NCI-H69 (cell line): ENCODE measurements at places on chromosomes 11 and 22.

- DNase-seq: peak; percentile 39
Measured at GRCh38 chr11:128448981-128449713, 138.2 kb downstream of the ETS1 start.

- peak; percentile 41 for DNase-seq
Measured at GRCh38 chr11:11528986-11529385, 92.8 kb downstream of the GALNT18 start.

DNA sequence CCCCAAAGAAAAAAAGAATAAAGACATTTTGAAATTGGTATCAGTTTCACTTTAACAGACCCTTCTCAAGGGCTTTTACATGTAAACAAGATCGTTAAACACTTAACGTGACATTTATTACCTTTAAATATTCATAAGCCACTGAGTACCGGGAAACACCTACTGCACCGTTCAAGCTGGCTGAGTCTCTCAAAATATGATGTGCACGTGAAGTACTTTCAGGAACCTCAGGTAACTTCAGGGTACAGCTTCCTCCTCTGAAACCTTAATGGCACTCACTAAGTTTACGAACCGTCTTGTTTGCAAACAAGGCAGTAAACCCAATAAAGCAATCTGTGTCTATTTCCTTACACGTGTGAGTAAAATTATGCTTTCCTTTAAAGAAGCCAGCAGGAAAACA is 105.5 kb upstream of the TENM4 start:
- no peak for DNase-seq

DNA sequence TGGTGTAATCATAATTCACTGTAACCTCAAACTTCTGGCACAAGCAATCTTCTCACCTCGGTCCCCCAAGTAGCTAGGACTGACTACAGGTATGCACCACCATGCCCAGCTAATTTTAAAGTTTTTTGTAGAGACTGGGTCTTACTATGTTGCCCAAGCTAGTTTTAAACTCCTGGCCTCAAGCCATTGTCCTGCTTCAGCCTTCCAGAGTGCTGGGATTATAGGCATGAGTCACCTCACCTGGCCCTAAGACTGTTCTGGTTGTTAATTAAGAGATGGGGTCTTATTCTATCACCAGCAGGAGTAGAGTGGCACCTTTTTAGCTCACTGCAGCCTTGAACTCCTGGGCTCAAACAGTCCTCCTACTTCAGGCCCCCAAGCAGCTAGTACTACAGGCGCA is 52.0 kb upstream of the DEPDC7 start:
- no peak for DNase-seq

GRCh38 chr11:122879785-122880184 is 2.8 kb upstream of the JHY start:
- peak; percentile 74 for DNase-seq

DNA sequence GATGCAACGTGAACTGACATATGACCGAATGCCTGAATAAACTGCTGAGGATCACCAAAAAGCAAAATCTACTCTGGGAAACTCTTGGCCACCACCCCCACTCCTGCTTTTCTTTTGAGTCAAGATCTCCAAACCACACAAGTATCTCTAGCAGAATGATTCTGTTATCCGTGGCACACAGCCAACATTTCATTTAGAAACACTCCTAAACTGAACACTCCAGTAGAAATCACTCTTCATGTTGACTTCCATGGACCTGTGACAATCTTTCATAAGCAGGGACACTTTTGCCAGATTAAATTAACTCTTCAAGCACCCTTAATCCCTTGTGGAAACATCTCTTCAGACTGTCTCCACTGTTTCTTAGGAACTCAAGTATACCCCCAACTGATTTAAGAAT is 44.4 kb downstream of the VSIG10L2 start:
- peak; percentile 9 for DNase-seq

DNA sequence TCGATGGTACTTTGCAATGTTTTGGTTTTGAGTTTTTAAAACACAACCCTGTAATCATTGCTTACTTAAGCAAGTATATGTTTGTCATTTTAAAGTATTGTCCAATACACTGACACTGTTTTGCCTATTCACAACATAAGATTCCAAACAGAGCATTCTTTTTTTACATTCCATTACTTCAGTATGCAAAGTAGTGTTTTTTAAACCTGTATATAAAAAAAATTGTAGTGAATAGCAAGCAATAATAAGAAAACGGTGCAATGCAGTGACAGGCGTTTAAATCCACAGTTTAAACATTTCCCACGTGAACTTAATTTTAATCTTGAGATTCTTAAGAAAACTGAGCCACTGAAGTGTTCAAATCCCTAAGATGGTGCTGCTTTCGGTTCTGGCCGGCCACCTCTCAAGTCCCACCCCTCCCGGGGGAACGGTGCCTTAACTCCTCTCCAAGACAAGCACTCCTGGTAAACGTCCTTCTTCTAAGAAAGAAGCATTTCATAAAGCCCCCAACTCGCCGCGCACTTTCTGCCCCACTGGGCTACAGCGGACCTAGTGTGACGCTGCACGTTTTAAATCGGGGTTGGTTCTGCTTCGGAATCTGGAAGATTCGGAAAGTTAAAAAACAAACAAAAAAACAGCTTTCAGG is 2.9 kb downstream of the PGR start:
- no peak for DNase-seq

- DNase-seq: no peak
Measured at GRCh38 chr11:2522631-2523255, 77.9 kb downstream of the KCNQ1 start.

DNA sequence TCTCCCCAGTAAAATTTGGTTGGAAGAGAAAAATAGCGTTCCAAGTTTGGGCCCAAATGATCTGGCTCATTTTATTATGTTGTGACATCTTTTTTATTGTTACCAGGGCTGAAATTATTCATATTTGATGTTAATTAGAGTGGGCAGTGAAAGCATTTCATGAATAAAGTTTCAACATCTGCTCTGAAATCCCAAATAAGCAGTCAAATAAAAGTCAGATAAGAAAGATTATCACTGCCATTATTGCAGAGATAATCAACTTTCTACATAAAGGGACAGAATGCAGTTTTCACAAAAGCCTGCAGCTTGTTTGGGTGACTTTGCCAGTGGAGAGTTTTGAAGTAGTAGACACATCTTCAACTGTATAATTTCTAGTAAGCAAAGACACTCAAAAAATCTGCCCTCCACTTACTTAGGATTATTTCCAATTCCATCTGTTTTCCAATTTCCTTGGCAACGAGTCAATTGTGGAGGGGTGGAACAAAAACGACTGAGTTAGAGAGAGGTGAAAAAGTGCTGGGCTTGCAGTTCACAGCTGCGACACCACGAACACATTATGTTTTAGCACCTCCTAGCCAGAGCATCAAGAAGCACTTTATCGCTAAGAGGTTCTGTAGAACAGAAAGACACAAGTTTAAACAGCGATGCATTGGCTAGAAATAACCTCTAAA is 9.0 kb downstream of the TECTA start:
- DNase-seq: no peak

- DNase-seq: peak; percentile 76
Measured at GRCh38 chr11:31045335-31045734, 324.2 kb downstream of the DCDC1 start.

DNA sequence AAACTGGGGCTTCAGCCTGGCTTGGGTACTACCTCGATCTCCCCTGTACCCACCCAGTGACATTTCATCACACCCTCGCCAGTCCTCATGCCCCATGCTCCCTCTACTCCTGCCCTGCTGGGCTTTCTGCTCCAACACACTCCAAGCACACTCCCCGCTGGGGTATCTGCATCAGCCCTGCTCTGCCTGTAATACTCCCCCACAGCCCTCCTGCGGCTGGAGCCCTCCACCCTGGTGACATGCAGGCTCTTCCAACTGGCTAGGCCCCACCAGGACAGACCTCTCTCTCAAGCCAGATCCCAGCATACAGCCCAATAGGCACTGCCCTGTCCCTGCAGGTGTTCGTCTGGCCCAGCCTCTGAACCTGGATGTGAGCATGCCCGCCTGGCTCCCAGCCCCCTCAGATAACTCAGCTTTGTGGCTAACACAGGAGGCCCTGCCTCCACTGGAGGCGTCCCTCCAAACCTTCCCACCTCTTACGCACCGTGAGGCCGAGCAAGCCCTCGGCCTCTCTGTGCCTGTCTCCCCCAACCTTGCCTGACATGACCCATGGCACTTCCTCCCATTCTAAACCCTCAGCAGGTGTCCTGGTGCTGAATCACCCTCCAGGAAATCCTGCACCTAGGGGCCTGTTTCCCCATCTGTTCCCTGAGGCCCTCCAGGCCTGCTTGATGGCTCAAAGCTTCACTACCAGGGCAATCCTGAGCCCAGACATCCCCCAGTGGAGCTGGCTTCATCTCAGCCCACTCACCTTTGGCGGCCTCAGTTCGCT is 33.5 kb upstream of the TXNRD2 start:
- DNase-seq: peak; percentile 94

GRCh38 chr11:23078289-23078971 is 218.2 kb upstream of the CCDC179 start:
- DNase-seq: no peak

DNA sequence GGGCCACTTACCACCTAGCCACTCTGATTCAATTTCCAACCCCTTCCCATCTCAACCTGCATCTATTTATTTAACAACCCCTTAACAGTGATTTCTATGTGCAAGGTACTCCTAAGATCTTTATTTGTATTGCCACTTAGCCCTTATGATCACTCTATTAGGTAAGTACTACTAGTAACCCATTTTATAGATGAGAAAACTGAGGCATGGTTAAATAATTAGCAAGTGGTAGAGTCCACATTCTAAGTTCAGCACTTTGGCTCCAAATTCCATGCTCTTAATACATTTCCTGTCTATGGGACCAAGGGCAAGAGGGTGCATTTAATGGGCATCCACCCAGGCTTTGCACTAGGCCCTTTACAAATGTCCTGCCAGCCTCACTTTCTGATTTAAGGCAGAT is 38.1 kb upstream of the CSNK2A3 start:
- DNase-seq: no peak

DNA sequence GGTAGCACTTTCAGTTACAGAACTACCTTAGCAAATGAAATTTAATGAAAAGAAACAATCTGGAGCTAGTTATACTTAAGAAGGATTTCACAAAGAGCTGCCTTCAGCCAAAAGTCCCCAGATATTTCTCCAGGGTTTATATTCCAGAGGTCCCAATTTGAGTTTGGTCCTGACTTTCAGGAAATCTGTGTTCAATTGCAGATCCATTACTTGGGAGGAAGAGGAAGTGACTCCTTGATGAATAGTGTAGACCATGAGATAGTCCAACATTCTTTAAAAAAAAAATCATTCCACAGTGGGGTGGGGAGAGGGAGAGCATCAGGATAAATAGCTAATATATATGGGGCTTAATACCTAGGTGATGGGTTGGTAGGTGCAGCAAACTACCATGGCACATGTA is 117.6 kb upstream of the ARHGAP20 start:
- no peak for DNase-seq

DNA sequence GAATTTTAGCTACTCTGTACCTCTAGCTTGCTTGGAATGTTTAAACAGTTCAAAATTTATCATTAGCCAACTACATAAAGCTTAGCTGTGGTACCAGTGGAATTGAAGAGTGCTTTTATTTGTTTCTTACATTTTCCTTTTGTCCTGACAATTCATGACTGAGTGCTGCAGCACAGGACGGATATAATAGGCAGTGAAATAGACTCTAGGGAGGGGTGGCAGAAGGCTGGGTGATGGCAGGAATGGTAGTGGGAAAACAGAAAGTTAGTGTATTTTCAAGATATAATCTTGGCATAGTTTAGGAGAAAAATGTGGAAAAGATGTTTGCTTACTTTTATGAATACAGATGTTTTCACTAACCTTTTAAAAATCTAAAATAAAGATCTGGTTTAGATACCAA is 31.1 kb upstream of the ARHGAP32 start:
- no peak for DNase-seq

GRCh38 chr11:59669611-59670009 is 773 bp upstream of the PATL1 start:
- DNase-seq: no peak
